Natural killer cell (primary cell): ENCODE measurements at places on chromosomes 12 and 14. TPM values are rescaled to one million over a fixed set of nuclear protein-coding genes. Genes with fewer than 3 reads are reported as not detected.

The METTL25 gene
- 15.4 TPM for total RNA-seq

The SRGAP1 gene
- 0.16 TPM for total RNA-seq

The REP15 gene
- not detected for total RNA-seq

The CIDEB gene
- 40.0 TPM for total RNA-seq

The PLXNC1 gene
- total RNA-seq = 22.0 TPM

The RASAL1 gene
- total RNA-seq = not detected

The ARHGDIB gene
- 962 TPM for total RNA-seq

The CBLN3 gene
- total RNA-seq = 1.5 TPM

The FRS2 gene
- 25.6 TPM for total RNA-seq

GRCh38 chr12:54217774-54218241, 29.0 kb upstream of the SMUG1 start:
- peak; percentile 18 for DNase-seq

DNA sequence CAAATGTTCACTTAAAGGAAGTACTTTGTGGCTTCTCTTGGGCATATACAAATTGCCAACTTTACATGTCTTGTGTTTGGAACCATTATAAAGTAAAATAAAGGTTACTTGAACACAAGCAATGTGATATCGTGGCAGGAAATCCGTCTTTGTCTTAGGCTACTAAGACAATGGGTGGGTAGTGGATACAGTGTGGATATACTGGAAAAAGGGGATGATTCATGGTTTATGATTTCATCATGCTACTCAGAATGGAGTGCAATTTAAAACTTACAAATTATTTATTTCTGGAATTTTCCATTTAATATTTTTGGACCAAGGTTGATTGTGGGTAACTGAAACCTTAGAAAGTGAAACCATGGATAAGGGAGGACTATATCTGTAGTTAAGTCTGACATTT, 48.4 kb downstream of the MYRFL start:
- DNase-seq = no peak

DNA sequence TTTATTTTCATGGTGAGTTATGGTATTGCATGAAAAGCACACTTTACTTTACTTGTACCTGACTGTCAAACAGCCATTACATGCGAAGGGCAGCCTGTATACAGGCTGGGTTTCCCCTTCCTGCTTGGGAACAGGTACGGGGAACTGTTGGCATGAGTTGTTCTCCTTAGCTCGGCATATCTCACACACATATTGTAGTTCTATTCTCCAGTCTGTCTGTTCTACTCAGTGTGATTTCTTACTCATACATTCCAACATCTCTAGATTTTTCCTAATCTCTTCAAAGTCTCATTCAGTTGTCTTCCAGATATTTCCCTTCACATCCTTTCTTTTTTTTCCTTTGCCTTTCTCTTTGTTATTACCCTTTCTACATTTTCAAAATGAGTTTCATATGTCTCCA, 83.9 kb downstream of the HMGA2 start:
- no peak for DNase-seq

GRCh38 chr14:32074887-32075572, 2.1 kb upstream of the ARHGAP5 start:
- DNase-seq = no peak

DNA sequence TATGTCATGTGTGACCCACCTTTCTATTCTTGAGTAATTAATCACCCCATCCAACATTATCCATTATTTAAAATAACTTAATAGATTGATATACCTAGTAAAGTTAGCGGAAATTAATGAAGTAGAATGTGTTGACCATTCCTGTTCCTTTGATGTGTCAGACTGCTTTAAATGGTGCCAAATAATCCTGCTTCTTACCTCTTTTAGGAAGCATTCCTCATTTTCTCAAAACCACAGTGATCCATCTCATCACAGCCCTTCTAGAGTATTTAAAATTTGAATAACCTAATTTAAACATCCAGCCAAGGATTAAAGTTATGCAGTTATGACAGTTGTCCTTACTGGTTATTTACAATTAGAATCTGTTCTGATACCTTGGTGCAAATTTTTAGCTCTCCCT, 6.9 kb downstream of the MGAT4C start:
- no peak for DNase-seq

DNA sequence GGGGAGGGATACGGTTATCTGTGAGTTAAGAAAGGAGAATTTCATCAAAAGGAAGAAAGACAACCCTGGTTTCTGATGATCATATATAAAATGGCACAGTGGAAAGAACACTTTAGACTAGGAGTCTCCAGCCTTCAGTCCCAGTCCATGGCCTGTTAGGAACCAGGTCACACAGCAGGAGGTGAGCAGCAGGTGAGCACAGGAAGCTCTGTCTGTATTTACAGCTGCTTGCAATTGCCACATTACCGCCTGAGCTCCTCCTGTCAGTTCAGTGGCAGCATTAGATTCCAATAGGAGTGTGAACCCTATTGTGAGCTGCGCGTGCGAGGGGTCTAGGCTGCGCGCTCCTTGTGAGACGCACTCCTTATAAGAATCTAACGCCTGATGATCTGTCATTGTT, 137.9 kb downstream of the BTG1 start:
- DNase-seq = peak; percentile 21

DNA sequence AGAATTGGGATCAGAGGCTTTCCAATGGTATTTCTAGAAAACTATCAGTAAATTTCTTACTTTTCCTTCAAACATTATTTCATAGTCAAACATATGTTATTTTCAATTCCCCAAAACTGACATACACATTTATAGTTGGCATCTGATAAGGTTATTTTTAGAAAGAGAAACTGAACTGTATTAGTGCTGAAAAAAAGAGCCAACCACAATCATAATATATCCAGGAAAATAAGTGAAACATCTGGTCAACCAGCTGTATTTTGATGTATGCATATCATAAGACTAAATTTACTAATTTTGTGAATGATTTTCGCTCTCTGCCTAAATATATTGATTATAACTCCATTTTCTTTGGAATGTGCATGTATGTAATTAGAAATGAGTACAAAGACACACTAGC, 554.2 kb downstream of the FLRT2 start:
- no peak for DNase-seq

DNA sequence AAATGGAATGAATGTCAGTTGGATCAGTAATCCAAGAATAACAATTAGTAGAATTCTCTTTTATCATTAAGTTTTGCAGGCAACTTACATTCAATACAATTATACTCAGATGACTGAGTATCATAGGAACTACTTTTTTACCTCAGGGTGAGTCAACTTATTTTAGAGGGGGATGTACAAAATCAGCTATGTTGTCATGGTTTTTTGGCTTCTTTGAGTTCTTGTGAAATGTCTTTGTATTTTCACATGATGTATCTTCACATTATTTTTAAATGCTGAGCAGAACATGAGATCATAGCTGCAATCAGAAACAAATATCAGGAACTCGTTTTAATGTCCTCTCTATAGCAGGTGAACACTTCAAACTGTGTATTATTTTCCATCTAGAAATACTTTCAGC, 65.3 kb upstream of the PTPRR start:
- no peak for DNase-seq

DNA sequence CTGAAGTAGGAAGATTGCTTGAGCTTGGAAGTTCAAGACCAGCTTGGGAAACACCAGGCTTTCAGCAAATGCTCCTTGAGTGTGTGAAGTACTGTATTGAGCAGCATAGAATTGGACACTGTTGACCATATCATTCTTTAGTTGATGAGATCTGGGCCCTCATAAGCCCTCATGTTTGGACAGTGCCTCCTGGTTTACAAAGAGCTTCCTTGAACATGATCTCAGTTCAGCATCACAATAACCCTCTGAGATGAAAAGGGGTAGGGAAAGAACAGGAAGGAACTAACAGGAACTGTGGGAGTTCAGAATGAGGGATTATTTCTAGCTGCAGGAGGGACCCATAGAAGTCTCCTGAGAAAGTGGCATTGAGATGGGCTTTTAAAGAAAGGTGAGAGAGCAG, 153.2 kb downstream of the C12orf75 start:
- DNase-seq = no peak

- DNase-seq = peak; percentile 83
These were observed 59.9 kb upstream of the FBRSL1 start for GRCh38 chr12:132429946-132430643.

- peak; percentile 28 for DNase-seq
These were observed 16.4 kb downstream of the LRCOL1 start for GRCh38 chr12:132593938-132594358.

DNA sequence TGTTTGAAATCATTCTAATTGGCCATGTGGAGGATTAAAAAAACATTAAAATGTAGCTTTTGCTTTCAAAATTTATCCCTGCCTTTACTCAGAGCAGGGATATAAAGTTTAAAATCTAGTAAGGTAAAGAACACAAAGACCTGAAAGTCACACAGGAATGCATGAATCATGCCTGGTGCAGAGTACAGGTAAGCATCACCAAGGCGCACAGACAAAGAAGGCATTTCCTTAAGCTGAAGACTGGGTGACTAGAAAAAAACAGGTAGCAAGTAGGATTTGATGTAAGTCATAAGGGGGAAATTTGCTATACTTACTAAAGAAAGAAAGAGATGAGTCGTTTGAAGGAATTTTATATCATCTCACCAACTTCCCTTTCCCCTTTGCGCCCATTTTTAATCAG, 405.6 kb downstream of the GXYLT1 start:
- DNase-seq = no peak

GRCh38 chr12:70365648-70366518, at the start of gene KCNMB4:
KCNMB4 (plus strand) TSS chr12:70366290; CDS start chr12:70366735, 445 bp downstream.
- peak; percentile 77 for DNase-seq

GRCh38 chr12:93979189-93979588, 169.2 kb upstream of the PLXNC1 start:
- DNase-seq = no peak

DNA sequence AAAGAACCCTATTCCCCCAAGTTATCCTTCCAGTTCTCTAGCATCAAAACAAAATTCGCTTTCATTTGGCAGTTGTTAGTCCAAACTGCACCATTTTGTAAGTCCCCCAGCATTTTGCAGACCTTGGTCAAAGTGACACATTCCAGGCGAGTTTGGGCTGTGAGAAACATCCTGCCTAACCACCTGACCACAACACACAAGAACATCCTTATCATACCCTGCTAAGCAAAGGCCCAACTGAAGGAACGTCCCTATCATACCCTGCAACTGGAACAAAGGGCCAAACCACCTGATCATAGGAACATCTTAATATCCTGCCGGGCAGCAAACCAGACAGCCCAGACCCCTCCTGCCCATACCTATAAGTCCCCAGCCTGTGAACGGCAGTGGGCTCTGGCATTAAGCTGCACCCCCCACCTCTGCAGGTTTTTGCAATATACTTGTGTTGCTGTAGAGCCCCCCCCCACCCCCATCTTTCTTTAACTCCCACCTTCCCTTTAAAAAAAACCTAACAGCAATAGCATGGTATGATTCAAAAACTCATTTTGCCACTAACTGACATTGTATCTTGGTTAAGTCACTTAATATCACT, 2.7 kb downstream of the PCNX4 start:
- DNase-seq = peak; percentile 36

- no peak for DNase-seq
These were observed 24.3 kb upstream of the RGS6 start for GRCh38 chr14:71907793-71908515.

GRCh38 chr12:11774821-11775220, 125.3 kb downstream of the ETV6 start:
- no peak for DNase-seq

- no peak for DNase-seq
These were observed 41.2 kb upstream of the FKBP4 start for GRCh38 chr12:2753536-2753935.

GRCh38 chr12:24905431-24905830, 43.5 kb downstream of the BCAT1 start:
- DNase-seq = no peak
